ENCODE measurements at places on chromosomes 12 and 14. TPM values are rescaled to one million over a fixed set of nuclear protein-coding genes. Genes with fewer than 3 reads are reported as not detected.

LMNTD1 gene
- 0.82 TPM for total RNA-seq

CFAP54 gene
- total RNA-seq, result 7.5 TPM

DYNC1H1 gene
- total RNA-seq, result 995 TPM

JDP2 gene
- 8.8 TPM for total RNA-seq

MIP gene
- total RNA-seq, result 0.15 TPM

NPFF gene
- total RNA-seq, result not detected

MMP19 gene
- 0.99 TPM for total RNA-seq

BDKRB2 gene
- total RNA-seq, result 4.1 TPM

KRT78 gene
- not detected for total RNA-seq

Data from glomerular endothelial cell (primary cell).